NB4 (cell line): ENCODE measurements at places on chromosomes 3 and 15.

DNA sequence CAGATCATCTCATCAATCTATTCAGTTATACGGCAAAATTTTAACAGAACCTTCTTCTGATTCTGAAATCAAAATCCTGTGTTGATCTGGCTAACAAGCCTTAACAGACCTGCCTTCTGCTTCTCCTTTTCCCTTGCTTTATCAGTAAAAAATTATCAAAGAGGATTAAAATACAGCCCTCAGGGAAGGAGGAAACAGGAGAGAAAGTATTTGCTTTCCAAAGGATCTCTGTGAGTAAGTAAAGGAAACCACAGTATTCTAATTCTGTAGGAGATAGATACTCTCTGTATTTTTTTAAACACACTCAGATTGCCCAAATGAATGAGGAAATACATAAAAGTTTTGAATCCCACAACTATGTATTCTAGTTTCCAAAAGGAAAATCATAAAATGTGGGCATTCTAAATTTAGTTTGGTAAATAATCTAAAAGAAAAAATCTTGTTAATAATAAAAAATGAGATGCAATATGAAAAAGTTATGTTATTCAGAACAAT is 221.8 kb downstream of the ZIC1 start:
- DNase-seq: no peak

DNA sequence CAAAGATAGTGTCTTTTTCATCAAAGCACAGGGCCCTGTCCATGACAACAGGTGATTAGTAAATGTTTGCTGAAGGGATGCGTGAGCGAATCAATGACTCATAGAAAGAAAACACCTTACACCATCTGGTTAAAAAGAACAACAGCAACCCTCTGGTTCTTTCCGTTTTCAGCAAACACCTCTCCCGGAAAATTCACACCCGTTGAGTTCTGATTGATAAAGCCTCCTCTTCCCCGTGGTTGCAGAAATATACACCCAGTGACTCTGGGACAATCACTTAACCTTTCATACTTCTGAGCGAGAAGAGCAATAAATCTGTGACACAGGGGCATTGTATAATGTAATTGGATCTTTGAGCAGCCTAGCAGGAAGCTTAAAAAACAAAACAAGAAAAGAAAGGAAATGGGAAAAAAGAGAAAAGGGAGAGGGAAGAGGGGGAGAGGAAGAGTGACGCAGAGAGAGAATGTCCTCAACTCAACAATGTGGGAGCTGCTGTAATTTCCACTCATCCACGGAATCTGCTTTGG is 37.6 kb downstream of the ADAMTS9 start:
- DNase-seq: no peak

GRCh38 chr3:63679186-63679585 is 26.7 kb downstream of the SNTN start:
- peak; percentile 79 for DNase-seq

- peak; percentile 13 for DNase-seq
Observed at GRCh38 chr3:47113669-47114365, 50.1 kb downstream of the SETD2 start.

DNA sequence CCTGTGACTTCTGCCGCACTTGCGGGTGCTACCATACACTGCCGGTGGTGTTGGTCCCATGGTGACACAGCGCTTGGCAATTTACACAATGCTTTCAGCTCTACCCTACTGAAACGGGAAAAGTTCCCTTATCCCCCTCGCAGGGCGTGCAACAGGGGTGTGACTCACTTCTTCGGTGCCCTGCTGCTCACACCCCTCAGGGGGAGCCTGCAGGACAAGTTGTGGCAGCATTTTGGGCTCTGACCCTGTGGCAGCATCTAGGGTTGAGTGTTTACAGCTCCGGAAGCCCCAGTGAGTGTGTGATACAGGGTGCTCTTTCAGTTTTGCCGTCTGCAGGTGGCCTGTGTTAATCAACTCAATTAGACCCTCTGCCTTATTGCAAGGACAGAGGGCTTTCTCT is 324.7 kb upstream of the RGMA start:
- peak; percentile 15 for DNase-seq

DNA sequence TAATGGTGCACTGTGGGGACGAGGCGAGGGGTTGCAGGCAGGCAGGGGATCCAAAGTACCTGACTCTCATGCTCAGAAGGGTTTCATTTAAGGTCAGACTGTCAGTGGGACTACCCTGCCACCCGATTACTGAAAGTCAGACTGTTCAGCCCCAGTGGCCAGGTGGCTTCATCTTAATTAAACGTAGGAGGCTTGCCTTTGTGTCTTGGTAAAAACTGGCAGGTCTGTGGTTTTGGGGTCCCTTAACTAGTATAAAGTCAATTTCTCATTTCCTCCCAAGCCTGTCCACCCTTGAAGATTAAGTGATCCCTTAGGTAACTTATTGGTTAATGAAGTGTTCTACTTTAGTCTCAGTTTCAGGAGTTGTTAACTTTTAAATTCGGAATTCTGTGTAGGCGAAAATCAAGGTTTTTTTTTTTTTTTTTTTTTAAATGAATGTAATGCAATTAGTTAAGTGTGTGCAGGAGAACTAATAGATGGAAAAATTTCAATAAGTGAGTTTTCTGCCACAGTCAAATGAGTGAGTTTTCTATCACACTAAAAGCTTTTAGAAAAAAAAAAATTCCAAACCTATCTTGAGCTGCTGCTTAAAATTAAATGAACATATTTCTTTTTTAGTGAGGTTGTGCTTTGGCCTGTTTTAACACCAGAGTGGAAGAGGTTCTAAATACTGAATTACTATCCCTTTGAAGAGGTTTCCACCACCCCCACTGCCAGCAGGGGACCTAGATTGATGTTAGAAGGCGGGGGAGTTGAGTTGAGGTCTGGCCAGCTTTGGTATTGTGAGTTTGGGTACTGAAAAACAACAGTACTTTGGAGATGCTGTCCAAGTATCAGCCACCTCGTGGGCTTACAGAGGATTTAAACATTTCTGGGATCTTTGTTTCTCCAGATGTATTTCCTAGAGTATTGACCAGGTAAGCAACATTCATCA is 15.2 kb downstream of the ITPR1 start:
- no peak for DNase-seq

GRCh38 chr15:100853676-100854440 is 25.8 kb upstream of the ALDH1A3 start:
- no peak for DNase-seq

- no peak for DNase-seq
Observed at GRCh38 chr15:87628311-87628710, 628.2 kb downstream of the NTRK3 start.

DNA sequence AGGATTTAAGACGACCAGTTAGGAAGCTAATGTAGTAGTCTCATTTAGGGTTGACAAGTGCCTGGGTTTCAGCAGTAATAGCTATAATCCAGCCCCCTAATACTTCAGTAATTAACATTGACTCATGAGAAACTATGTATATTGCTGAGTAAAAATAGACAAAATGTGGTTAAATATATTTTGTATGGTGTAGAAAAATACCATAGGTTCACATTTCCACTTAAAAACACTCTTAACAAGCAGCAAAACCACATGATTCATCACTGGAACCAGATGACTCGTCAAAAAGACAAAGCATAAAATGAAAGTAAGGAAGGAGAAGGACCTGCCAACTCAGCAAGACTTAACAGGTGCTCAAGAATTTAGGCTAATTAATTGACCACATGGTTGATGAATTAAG is 288.9 kb downstream of the EFHB start:
- DNase-seq: no peak

DNA sequence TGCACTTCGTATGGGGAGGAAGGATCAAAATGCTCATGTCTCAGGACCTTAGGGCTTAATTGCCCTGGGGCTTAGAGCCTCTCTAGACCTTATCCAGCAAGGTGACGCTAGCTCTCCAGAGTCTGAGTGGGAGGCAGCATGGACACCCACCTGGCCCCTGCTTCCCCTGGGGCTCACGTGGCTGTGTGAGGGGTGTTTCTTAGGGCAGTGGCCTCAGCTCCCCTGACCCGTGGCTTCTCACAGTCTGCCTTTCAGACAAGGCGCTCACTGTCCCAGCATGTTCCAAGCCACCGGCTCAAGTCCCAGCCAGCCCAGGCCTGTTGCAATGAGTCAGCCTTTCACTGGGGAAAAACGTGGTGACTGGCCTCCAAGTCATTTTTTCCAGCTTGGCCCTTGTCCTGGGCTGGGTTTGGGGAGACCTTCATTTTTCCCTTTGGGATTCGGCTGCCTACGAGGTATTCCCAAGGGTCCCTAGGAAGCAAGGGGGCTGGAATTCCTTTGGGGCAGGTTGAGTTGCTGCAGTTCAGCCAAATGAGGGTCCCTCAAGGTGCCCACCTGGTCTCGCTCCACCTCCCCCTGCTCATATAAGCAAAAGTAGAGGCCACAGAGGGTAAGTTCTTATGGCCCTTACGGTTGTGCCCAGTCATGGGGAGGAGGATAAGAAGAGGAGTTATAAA is 15.7 kb downstream of the BHLHE40 start:
- DNase-seq: no peak

DNA sequence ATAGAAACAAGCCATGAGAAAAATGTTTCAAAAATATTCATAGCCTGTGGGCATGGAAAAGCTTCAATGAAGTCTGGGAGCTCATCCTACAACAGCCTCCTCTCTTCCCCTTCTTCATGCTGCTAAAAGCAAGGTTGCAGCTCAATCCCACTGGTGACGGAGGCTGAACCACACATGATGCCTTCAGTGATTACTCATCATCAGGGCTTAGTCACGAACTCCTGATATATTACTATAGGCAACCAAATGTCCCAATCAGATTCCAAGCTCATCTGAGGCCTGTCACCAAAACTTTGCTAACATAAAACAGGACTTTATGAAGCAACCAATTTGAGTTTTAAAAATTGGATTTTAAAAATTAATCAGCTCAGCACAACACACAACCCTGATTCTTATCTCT is 24.0 kb upstream of the SLC24A5 start:
- DNase-seq: no peak

DNA sequence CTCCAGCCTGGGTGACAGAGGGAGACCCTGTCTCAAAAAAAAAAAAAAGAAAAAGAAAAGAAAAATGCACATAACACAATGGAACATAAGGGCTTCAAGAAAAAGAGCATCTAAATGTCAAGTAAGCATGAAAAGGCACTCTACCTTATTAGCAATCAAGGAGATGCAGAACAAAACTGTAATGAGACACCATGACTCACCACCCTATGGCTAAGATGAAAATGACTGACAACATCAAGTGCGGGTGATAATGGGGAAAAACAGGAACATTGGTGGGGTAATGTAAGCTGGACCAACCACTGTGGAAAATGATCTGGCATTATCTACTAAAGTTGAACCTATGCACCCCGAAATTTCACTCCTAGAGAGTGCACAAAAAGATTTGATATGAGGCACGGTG is 19.6 kb upstream of the NSMCE3 start:
- DNase-seq: no peak
